Foreskin fibroblast (primary cell): ENCODE measurements at places on chromosomes 1 and 21.

- DNase-seq, result peak; percentile 93
Measured at GRCh38 chr1:150881331-150882070, 5.1 kb upstream of the ARNT start.

GRCh38 chr1:9539829-9540550, 725 bp downstream of the SLC25A33 start:
- DNase-seq, result peak; percentile 42

- no peak for DNase-seq
Measured at GRCh38 chr1:55196433-55197035, 18.6 kb downstream of the USP24 start.

DNA sequence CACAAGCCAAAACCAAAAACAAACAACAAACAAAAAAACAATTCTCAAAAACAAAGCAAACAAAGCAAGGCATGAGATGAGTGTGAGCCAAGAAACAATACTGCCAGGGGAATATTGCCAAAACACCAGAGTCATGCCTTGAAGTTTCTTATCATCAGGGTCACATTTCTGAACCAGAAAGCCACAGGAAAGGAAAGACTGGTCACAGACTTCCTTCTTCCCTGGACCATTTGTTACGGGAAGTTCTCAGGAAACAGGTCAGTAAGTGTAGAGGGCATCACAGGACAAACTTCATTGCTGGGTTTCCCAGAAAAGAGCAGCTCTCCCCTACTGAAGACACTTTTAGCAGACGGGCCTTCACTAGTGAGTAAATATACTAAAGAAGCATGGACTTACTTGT, 191.2 kb downstream of the GABPA start:
- no peak for DNase-seq

DNA sequence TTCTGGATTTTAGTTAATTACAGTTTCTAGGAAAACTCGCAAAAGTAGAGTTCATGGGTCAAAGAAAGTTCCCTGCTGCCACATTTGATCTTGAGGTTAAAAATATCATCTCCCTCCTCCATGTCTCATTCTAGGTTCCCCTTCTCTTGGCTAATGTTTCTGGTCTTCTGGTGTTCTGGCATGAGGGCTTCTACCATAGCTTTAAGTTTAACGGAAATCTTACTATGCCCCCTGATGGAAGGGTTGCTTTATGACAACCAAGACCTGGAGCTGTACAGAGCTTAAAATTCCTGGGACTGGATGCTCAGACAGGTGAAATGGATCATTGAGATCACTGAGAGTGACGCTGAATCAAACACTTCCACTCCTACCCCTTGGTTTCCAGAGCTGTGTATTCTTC, 1881.7 kb downstream of the MRPL39 start:
- no peak for DNase-seq

DNA sequence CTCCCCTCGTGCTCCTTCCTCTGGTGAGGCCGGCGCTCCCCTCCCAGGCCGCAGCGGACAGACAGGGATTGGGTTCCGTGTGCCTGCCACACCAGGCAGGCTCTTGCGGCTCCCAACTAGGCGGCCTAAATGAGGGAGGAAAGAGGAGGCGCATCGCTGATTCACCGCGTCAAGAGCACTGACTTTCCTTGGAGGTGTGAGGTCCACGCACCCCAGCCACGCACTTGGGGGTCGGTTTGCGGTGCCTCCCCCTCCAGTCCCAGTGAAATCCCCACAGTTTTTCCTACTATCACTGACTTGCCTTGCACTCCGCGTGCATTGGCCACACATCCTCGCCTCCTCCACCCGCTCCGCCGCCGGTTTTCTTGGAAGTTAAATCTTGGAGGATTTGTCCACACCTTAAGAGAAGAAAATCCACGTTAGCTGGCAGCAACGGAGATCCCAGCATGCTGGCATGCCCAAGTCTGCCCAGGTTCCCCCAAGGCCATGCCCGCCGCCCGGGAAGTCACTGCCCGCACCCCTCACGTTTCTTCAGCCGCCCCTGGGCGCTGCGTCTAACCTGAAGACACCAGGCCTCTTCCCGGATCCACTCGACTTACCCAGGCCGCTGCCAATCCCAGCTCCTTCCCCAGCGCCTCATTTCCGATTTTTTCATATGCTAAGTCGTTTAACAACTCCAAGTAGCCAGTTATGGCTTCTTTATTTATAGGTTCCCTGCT, 1.1 kb upstream of the FOXD3 start:
- DNase-seq, result peak; percentile 19

DNA sequence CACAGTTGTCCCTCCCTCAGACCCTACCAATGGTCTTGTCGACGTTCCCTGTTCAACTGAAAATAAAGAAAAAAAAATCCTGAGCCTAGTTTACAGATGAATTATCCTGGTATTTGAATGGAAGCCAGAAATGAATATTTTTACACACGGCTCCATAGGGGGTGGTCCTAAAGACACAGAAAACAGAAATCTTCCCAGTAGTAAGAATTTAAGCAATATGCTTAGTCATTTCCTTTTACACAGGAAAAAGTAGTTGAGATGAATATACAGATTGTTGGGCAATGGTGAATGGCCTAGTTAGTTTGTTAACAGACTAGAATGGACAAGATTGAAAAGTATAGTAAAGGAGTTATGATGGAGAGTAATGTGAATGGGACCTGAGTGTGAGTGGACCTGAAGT, 67.4 kb downstream of the RGS18 start:
- DNase-seq, result peak; percentile 24

DNA sequence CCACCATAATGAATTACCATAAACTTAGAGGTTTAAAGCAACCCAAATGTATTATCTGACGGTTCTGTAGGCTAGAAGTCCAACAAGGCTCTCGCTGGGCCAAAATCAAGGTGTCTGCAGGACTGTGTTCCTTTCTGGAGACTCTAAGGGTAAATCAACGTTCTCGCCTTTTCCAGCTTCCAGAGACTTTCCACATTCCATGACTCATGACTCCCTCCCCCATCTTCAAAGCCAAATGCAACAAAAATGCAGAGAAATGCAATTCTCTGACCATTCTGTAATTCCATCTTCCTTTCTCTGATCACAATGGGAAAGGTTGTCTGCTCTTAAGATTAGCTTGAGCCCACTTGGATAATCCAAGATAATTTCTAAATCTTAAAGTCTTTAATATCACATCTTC, 287.1 kb downstream of the LTN1 start:
- peak; percentile 26 for DNase-seq

GRCh38 chr21:26806801-26807295, 38.4 kb downstream of the ADAMTS1 start:
- peak; percentile 63 for DNase-seq

GRCh38 chr1:89942825-89943658, 51.9 kb upstream of the ZNF326 start:
- DNase-seq, result peak; percentile 45

- DNase-seq, result no peak
Measured at GRCh38 chr21:46557469-46557868, 47.4 kb downstream of the S100B start.

GRCh38 chr1:199218533-199218932, 579.7 kb downstream of the PTPRC start:
- no peak for DNase-seq

GRCh38 chr1:229582011-229582694, 23.6 kb upstream of the ABCB10 start:
- no peak for DNase-seq

DNA sequence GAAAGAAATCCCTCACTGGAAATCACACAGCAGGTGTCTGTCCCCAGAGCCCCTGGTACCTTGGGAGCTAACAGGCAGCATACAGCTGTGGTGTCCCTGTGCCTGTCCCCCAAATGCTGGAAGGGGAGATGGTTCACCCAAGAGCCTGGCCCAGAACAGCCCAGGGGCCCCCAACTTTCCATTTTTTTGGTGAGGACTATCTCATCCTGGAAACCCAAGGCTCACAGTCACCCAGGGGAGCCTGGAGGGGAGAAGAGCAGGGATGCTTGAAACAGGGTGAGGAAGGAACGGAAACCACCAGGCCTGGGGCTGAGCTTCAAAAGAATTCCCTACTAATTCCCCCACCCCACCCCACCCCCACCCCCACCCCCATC, 3.6 kb downstream of the SDC3 start:
- no peak for DNase-seq

DNA sequence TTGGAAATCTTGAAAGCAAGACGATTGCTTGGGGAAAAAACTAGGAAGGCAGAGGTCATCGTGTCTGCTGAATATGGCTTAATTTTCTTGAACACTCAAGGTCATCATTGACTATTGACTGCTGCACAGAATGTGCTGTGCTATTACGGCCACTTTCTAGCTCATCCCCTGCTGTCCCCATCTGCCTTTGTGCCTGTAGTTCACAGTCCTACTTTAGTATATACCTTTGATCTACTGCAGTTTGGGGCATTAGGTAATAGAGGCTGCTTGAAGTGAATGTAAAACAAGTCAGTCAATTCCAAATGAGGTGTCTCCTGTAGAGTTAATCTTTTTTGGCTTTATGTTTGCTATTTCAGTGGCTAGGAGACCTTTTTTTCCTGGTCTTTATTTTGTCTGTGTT, 8.3 kb downstream of the RAB4A start:
- DNase-seq, result no peak

- peak; percentile 52 for DNase-seq
Measured at GRCh38 chr1:21541835-21542234, 32.6 kb downstream of the ALPL start.

GRCh38 chr1:246639732-246640131, 73.5 kb downstream of the CNST start:
- DNase-seq, result no peak

- no peak for DNase-seq
Measured at GRCh38 chr1:199041173-199041914, 402.5 kb downstream of the PTPRC start.

DNA sequence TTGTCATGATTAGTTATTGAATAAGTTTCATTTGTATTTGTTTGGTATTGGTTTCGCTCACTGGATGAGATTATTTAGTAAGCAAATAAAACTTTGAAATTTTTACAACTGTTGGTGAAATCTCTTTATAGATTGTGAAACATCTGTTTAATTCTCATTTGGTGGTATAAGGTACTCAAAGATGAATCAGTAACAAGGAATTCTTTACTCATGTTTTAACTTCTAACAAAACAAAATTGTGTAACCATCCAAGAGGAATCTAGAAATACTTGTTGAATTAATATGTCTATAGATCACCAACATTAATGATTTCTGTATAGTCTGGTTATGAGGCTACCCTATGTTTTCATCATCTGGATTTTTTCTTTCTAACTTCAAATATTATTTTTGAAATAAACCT, 62.8 kb upstream of the USP25 start:
- DNase-seq, result peak; percentile 29

DNA sequence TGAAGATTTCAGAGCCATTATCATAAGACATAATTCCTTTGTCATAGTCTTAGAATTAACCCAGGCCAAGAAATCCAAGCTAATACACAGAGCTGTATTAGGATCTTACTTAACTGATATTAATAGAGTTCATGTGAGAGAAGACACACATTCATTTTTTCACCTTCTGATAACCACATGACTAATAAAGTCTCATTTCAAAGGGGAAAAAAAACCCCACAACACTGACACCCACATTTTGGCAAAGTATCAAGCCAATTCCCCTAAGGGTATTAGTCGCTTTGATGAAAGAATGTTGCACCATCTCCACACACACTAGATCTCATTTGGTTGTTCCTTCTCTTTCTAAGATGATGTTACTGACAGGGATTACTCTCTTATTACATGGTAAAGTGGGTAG, 344.4 kb upstream of the ESRRG start:
- DNase-seq, result no peak

DNA sequence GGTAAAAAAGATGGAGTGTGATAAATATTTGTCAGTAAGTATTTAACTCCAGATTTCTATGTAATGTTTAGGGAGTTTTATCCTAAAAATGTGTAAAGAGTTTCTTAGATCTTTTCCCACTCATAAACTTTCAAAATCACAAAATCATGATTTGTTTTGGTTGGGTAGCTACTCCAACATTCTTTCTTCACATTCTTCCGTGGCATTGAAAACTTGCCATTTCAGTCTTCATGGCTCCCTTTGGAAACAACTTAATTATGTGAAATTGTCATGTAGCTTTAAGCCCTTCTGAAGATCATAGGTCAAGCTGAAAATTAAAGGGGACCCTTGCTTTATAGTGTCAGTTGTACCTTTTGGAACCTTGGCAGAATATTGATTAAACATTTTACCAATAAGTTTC, 73.2 kb downstream of the ADGRL2 start:
- DNase-seq, result no peak

- DNase-seq, result no peak
Measured at GRCh38 chr1:155062702-155063411, 683 bp upstream of the EFNA4 start.

DNA sequence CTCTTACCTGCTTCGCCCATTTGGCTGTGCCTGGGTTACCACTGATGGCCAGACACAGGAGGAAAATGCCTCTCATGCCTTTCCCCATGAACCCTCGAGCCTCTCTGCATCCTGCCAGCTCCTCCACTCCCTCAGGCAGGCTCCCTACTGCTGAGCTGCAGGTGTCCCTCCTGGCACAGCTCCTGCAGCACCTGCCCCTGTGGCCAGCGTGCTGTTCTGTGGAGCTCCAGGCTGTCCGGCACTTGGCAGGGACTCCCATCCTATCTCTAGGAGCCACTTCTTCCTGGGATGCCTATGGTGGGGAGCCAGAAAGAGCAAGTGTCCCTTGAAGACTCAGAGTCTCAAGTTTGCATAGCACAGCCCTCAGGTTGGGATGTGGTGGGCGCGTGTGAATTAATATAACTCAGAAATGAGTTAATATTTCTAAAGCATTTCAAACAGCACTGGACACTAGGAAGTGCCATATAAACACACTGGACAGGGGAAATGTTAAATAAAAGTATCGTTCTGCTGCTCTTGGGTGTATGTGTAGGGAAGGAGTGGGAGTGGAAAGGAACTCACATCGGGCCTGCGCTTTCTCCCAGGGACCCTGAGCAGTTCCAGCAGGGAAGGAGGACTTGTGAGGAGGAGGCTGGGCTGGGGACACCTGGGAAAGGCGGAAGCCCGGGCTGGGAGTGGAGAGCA, 2.7 kb downstream of the LRRC71 start:
- no peak for DNase-seq

DNA sequence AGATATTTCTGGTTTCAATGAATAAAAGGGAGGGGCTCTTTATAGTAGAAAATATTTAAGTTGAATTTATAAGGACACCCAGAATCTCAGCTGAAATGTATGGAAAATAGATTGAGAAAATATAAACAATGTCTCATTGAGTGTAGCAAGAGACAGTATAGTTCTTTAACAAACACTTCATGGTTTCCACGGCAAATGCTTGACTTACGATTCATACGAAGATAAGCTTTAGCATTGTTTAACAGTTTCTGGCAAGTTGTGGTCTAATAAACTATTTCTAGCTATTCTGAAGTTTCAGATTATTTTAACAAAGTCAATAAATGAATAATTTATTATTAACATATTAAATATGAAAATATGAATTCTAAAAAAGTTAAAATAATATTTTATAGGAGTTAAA, 1419.4 kb downstream of the KCNT2 start:
- no peak for DNase-seq

DNA sequence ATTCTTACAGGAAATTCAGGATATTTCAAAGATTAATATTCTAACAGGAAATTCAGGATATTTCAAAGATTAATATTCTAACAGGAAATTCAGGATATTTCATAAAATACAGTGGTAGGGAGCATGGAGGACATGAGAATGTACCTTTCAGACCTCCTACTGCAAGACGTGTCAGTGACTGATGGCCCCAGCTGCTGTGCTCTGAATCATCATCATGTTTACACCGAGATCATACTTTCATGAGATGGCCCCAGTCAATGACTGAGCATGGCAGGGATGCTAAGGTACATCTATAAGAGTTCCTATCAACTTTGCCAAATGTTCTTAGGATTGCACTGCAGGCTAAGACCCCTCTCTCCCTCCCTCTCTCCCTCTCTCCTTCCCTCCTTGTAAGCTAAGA, 69.0 kb downstream of the HFM1 start:
- no peak for DNase-seq

GRCh38 chr21:44816761-44817505, 929 bp downstream of the SUMO3 start:
- no peak for DNase-seq

GRCh38 chr1:214638459-214638807, 35.4 kb downstream of the CENPF start:
- no peak for DNase-seq
